ENCODE measurements at places on chromosomes 5 and 9.

- DNase-seq: peak; percentile 71
These were observed 161.4 kb upstream of the GNA14 start for GRCh38 chr9:77809552-77809951.

DNA sequence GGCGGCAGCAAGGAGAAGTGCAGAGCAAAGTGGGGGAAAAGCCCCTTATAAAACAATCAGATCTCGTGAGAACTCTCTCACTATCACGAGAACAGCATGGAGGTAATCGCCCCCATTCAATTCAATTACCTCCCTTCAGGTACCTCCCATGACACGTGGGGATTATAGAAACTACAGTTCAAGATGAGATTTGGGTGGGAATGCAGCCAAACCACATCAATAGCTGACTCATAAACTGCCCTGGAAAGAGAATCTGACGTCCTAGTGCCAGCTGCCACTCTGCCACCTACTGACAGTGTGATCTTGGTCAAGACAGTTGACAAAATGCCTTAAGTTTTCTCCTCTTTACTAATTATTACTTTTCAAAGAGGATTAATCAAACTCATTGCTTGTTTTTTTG, 128.3 kb downstream of the GPBP1 start:
- peak; percentile 60 for DNase-seq

DNA sequence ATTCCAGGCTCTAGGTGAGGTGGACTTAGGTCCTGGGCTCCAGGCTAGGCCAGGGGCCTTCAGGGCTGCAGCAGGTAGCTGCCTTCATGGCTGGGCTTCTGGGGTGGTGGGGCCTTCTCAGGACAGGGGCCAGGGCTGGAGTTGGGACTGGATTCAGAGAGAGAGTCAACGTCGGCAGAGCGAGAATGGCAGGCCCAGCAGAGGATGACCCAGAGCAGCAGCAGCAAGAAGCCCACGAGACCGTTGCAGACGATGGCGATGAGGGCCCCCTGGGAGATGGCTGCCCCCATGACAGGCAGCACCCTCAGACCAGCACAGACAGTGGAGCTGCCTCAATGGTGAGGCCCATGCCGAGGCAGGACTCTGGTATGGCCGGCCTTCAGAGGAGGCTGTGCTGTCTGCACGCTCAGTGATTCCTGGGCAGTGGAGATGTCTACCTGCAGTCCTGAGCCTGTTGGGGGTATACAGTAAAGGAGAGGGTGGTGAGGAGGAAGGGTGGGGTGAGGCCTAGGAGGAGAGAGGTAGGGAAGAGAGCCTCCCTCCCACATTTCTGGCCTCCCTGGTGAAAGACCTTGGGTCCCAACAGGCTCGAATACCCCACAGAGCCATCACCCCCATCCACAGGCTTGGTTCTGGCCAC, 1.3 kb downstream of the ENHO start:
- no peak for DNase-seq

- DNase-seq: no peak
These were observed 28.7 kb downstream of the ROR2 start for GRCh38 chr9:91921371-91921770.

- peak; percentile 21 for DNase-seq
These were observed 60.2 kb downstream of the MELK start for GRCh38 chr9:36632892-36633291.

- DNase-seq: no peak
These were observed 2023.6 kb upstream of the CDH6 start for GRCh38 chr5:29169886-29170285.

GRCh38 chr5:124752854-124753720, 6.6 kb upstream of the ZNF608 start:
- no peak for DNase-seq

DNA sequence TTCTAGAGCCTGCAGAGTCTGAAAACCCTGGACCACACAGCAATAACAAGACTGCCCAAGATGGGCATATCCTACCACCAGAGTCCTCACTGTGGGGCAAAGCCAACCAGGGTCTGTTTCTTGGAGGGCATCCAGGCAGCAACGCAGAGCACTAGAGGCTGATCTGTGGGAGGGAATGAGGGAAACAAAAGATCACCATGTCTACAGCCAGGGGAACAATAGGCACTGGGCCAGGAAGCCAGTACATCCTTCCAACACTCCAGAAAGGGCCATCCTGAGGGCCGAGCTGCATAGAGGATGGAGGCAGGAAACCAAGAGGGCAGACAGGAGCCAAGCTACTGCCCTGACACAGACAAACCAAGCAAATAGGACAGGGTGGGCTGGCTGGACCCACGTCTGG, 416.1 kb upstream of the IRX4 start:
- no peak for DNase-seq

DNA sequence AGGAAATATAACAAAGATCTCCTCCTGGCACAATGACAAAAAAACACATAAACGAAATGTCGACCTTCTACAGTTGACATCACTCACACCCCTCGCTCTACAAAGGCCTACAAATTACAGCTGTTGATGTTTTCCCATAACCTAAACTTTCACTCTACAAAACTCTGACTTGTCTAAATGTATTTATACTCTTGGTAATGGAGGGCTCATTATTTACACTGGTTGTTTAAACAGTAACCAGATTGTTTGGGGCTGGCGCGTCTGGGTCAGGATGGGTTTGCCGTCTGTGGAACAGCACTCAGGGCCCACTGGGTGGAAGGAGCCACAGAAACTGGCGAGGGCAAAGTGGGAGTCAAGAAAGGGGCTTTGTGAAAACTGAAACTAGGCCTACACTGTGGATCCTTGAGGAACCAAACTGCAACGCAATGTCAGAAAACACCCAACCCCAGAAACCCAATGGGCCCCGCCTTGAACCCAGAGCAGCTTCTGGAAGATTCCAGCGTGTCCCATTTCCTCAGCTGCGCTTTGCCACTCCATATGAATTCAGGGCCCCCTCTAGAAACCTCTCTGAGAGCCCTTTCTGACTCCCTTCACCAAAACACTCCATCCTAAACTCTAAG, 136.7 kb downstream of the ROR2 start:
- peak; percentile 84 for DNase-seq

DNA sequence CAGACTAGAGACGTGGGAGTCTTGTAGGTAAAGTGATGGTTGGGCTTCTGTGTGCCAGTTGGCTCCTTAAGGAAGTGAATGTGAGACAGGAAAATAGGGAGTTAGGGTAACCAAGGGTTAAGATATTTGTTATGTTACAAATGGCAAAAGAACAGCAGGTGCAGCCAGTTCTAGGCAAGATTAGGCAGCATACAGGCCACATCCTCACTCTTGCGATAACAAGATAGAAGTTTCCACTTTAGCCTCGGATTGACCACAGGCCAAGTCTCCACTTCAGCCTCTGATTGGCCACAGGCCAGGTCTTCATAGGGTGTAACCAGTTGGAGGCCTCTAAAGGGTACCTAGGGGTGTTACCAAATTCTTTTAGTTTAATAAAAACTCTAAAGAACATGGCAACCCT, 54.6 kb upstream of the ABCA1 start:
- DNase-seq: no peak

- DNase-seq: peak; percentile 100
These were observed 476.6 kb upstream of the WWC1 start for GRCh38 chr5:167814828-167815227.

DNA sequence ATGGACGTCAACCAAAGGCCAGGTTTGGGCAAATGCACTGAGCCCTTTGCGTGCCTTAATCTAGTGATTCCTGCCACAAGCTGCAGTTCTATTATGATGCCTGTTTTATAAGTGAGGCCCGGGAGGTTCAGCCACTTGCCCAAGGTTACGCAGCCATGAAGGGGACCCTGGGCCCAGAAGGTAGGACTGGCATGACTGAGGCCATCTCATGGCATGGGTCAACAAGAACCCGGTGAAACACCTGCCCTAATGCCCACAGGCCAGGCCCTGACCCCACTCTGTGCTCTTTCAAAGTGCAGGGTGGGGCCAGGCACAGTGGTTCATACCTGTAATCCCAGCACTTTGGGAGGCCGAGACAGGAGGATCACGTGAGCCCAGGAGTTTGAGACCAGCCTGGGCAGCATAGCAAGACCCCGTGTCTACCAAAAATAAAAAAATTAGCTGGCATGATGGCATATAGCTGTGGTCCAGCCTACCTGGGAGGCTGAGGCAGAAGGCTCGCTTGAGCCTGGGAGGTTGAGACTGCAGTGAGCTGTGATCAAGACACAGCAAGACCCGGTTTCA, 8.6 kb downstream of the NINJ1 start:
- no peak for DNase-seq

DNA sequence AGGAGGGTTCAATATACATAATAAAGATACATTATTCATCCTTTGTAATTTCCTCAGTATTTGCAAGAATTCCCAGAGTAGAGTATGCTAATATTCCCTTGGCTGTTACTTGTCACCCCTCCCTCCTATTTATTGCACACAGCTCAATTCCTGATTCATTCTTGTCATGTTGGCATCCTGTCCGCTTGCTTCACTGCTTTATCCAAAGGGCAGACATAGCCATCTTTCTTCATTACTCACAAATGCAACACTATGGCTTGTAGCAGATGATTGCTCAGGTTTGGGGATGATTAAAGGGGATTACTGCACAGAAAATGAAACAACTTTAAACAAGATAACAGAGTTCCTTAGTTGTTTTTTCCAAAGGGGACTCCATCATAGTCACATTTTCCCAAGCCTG, 1.2 kb upstream of the IL33 start:
- peak; percentile 79 for DNase-seq

DNA sequence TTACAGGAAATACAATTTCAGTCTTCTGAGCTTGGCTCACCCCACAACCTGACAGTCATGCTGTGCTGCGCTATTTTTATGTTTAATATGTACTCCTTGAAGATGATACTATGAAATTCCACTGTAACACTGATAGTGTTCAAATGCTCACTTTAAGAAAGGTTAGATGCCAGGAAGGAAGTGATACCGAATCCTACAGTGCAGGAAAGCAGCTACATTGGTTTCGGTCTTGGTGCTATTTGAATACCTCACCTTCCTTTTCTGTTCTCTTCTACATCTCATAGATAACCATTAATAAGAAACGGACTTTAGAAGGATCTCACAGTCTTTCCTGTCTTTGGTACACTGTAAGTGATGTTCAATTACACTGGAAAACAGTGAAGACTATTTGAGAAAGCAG, 117.6 kb downstream of the SEMA5A start:
- no peak for DNase-seq

GRCh38 chr9:120348951-120349429, 231.0 kb downstream of the CDK5RAP2 start:
- DNase-seq: peak; percentile 52

GRCh38 chr5:62707131-62707530, 128.5 kb downstream of the LRRC70 start:
- DNase-seq: no peak

- no peak for DNase-seq
These were observed 32.8 kb downstream of the NEUROG1 start for GRCh38 chr5:135502836-135503520.

DNA sequence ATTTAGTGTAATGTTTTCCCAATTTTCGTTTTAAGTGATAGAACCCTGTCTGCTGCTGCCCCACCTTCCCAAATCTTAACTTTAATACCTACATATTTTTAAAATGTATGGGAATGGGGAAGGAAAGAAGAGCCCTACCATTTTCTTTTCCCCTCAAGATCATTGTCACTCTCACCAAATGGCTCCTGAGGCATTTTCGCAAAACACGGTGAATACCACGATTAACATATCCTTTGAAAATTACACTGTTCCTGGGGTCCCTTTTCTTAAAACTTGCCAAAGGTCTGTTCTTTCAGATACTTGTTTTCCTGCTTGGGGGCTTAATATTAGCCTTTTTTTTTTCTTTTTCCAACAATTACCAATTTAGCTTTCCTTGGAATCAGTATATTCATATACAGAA, 36.1 kb downstream of the CERT1 start:
- DNase-seq: no peak

GRCh38 chr9:123660691-123661466, 269.0 kb downstream of the DENND1A start:
- no peak for DNase-seq

DNA sequence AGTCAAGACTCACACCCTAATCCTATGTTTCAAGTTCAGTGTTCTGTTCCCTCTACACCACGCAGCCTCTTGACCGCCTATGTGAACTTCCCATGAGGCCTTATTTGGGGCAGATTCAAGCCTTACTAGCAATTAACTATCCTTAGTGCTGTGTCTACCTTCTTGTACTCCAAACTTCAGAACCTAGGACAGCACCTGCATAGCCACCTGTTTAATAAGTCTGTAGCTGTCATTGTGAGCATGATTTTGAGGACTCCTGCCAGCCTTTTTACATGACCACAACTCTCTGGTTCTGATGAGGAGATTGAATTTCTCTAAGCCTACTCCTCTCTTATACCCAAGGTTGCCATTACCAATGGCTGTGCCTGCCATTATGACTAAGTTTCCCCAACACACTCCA, 50.8 kb upstream of the PCSK1 start:
- peak; percentile 58 for DNase-seq

DNA sequence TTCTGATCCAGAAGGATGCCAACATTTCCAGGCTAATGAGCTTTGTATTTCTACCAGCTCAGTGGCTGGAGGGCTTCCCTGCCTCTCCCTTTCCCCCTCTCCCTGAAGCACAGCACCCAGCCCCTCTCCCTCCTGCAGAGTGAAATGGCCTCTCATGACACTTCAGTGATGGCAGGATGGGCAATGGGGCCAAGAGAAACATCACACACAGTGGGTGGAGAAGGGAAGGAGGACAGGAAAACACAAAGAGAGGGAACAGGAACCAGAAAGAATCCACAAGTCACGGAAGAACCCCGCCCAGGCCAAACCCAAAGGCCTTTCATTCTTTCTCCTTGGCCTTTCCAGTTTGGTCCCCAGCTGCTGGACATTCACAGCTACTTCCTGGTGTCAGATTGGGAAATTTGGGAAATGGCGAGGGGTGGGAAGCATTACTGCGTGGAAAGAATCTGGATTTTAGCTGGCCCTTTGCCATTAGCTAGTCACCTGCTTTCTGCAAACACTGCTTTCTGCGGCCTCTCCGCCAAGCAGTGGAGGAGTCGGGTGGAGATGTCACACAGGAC, 82.6 kb downstream of the GLDC start:
- no peak for DNase-seq

GRCh38 chr9:98248737-98249474, 6.5 kb downstream of the TBC1D2 start:
- DNase-seq: peak; percentile 97

GRCh38 chr9:123493627-123494026, 137.6 kb downstream of the CRB2 start:
- no peak for DNase-seq

Measured in fibroblast of lung (primary cell).